ENCODE measurements at places on chromosomes 1 and 21. TPM values are rescaled to one million over a fixed set of nuclear protein-coding genes. Genes with fewer than 3 reads are reported as not detected.
A peak's percentile ranks its signal among the peaks of the same experiment; 100 is the strongest.

- no peaks in the 10 kb centered on the region for H3K27me3 ChIP-seq
- H3K36me3 ChIP-seq: no peaks in the 10 kb centered on the region
- peaks cover 10% of the 10 kb centered on the region for H3K4me1 ChIP-seq
Measured at GRCh38 chr1:85182700-85183099, 18.1 kb downstream of the SYDE2 start.

- no peaks in the 10 kb centered on the region for H3K27me3 ChIP-seq
- peak; percentile 87 for DNase-seq
- peak overlapping the region; percentile 95 for H3K27ac ChIP-seq
- H3K36me3 ChIP-seq: peaks cover 4% of the 10 kb centered on the region
- peaks cover 11% of the 10 kb centered on the region for H3K4me1 ChIP-seq
Measured at GRCh38 chr1:2547210-2548067, 8.7 kb upstream of the TNFRSF14 start.

DNA sequence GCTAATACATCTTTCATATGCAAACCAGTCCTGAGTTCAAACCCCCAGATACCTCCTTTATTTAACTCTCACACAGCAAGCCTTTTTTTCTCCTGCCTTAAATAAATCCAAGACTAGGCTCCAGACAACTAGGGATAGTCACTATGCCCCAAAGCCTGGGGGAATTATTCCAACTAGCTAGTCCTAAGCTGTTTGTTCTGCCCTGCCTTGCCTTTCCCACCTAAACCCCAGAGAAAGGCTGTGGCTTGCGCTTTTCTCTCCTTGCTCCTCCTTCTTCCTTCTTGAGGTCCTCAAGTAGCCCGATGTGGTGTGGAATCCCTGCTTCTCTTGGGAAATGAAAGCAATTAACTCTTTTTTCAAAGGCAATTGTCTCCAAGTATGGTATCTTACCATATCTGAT, 31.8 kb downstream of the C1orf87 start:
- H3K27me3 ChIP-seq: no peaks in the 10 kb centered on the region
- no peaks in the 10 kb centered on the region for H3K4me1 ChIP-seq
- no peaks in the 10 kb centered on the region for H3K36me3 ChIP-seq
- H3K4me3 ChIP-seq: no peak overlapping the region

- H3K27me3 ChIP-seq: peaks cover 23% of the 10 kb centered on the region
- no peak overlapping the region for H3K27ac ChIP-seq
- H3K4me1 ChIP-seq: peaks cover 6% of the 10 kb centered on the region
- DNase-seq: peak; percentile 50
Measured at GRCh38 chr1:220692436-220693228, 2.5 kb downstream of the C1orf115 start.

GRCh38 chr1:175217721-175218531, 25.4 kb upstream of the KIAA0040 start:
- no peak for DNase-seq
- H3K27me3 ChIP-seq: peaks cover 4% of the 10 kb centered on the region
- H3K4me3 ChIP-seq: no peak overlapping the region
- peaks cover 21% of the 10 kb centered on the region for H3K4me1 ChIP-seq
- H3K27ac ChIP-seq: no peak overlapping the region
- H3K36me3 ChIP-seq: no peaks in the 10 kb centered on the region

- peaks cover 5% of the 10 kb centered on the region for H3K4me1 ChIP-seq
- DNase-seq: no peak
- no peaks in the 10 kb centered on the region for H3K27me3 ChIP-seq
- peaks cover under 1% of the 10 kb centered on the region for H3K36me3 ChIP-seq
- no peak overlapping the region for H3K27ac ChIP-seq
Measured at GRCh38 chr1:27588256-27589232, 15.4 kb downstream of the AHDC1 start.

DNA sequence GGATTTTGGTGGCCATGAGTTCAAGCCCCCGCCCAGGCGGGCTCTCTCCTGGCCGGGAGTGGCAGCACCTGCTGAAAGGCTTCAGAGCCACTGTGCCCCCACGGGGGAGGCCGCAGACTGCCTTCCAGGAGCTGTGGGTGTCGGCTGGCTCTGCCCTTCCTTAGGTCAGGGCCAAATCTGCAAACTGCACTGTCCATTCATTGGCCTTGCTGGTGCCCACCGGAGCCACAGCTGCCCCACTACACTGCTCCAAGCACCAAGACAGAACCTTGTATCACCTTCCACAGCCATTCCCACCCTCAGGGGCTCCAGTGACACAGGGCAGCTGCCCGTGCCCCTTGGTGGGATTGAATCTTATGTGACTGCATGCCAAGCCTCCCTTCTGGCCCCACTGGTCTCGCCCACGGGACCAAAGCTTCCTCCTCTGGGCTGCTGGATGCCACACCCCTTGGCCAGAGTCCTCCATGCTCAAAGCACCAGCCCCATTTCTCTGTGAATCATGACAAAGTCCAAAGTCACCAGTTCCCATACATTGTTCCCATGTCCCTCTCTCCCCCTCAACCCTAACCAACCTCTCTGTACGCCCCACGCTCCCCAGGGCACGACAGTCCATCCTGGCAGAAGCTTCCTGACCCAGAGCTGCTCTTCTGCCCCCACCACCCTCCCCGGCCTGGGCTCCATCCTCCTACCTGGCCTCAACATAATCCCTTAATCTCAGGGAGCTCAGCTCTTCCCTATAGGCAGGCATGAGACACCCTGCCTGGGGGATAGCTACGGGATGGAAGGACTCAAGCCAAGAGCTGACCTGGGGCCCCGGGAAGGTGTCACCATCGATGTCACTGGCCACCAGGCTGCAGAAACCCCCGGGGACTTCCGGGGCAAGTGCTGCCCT, 20.9 kb upstream of the GPR153 start:
- no peak overlapping the region for H3K4me3 ChIP-seq
- no peaks in the 10 kb centered on the region for H3K4me1 ChIP-seq
- DNase-seq: no peak
- no peaks in the 10 kb centered on the region for H3K27me3 ChIP-seq
- H3K27ac ChIP-seq: no peak overlapping the region
- no peaks in the 10 kb centered on the region for H3K36me3 ChIP-seq

DNA sequence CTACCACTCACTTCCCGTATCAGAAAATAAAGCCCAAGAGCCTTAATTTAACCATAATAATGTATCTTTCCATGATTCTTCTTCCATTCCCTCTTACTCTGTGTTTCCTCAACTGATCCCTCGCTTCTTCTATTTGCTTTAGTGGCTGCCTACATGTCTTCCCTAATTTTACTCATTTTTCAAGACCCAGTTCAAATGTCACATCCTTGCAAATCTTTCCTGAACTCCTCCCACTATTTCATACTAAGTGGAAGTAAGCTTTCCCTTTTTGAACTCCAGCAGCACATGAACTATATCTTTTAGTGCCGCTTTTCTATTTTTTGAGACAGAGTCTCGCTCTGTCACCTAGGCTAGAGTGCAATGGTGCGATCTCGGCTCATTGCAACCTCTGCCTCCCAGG, 3.8 kb upstream of the NFYC start:
- DNase-seq: no peak
- H3K4me3 ChIP-seq: no peak overlapping the region
- no peak overlapping the region for H3K27ac ChIP-seq
- peaks cover 20% of the 10 kb centered on the region for H3K4me1 ChIP-seq
- H3K36me3 ChIP-seq: peaks cover 33% of the 10 kb centered on the region

DNA sequence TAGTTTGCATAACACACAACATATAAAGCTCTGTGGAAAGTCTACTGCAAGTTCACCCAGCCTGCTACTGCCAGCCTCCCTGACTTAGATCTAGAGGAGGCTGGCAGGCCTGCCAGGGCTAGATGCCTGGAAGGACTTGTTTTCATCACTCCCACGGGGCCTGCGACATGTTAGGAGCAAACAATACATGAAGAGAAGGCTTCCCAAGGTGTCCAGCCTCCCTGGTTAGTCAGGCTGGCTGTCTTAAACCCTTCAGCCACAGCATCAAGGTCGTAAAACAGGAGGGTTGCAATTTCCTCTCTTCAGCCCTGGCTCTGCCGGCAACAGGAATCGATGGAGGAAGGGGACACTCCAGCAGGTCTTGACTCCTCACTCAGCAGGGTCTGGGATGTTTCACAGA, 104.5 kb downstream of the NGF start:
- H3K4me3 ChIP-seq: no peak overlapping the region
- H3K27ac ChIP-seq: no peak overlapping the region
- H3K27me3 ChIP-seq: no peaks in the 10 kb centered on the region
- no peak for DNase-seq
- H3K4me1 ChIP-seq: no peaks in the 10 kb centered on the region

DNA sequence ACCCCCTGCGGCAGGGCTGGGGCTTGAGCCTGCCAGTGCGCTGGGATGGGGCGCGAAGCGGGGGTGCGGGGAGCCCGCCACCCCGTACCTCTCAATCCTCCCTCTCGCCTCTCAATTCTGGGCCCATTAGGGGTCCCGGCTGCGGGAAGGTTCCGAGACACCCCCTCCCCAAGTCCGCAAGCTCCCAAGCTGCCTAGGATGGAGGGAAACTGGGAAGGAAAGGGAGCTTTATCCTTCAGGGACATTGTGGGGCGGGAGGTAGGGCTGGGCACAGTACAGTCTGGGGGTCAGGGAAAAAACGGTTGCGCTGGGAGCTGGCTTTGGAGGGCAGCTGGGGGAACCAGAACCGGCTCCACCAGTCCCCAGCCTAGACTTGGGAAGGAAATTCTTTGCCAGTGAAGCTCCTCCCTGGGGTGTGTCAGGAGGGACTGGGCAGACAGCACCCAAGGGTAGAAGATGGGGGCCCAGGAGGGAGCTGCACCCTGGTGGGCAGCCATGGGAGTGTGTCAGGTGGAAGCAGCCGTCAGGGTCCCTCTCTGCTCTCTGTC, 904 bp downstream of the GJB3 start:
- DNase-seq: no peak
- no peak overlapping the region for H3K27ac ChIP-seq
- H3K4me3 ChIP-seq: no peak overlapping the region

DNA sequence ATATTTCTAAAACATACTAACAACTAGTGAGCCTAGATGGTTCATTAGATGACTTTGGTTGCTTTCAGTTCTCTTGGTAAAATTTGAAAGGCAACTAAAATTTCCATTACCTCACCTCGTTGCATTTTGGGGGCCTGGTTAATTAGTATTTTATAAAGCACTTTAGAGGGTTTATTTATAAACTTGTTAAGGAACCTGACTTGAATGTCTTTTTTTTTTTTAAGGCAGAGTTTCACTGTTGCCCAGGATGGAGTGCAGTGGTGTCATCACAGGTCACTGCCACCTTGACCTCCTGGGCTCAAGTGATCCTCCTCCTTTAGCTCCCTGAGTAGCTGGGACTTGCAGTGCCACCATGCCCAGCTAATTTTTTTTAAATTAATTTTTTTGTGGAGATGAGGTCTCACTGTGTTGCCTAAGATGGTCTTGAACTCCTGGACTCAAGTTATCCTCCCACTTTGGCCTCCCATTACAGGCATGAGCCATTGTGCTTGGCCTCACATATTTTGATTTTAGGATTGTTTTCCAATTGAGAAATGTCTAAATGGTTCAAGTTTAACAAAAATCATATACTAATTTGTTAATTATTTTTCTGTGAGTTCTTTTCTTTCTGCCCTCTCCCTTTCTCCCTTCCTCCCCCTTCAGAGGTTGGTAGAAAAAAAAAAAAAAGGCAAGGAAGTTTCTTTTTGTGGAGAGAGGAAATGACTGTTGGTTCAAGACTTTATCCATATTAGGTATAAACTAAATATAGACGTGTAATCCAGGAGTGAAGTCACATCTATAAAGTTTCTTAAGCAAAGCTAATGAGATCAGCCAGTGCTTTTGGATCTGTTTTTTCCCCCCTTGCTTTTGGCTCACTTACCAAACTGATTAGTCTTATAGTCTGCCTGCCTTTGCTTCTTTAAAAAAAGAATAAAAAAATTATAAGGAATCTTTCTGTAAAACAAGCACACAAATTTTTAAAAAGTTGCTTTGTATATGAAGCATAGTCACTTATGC, 24.7 kb downstream of the CLIC4 start:
- no peaks in the 10 kb centered on the region for H3K36me3 ChIP-seq
- H3K27ac ChIP-seq: no peak overlapping the region
- no peak for DNase-seq

DNA sequence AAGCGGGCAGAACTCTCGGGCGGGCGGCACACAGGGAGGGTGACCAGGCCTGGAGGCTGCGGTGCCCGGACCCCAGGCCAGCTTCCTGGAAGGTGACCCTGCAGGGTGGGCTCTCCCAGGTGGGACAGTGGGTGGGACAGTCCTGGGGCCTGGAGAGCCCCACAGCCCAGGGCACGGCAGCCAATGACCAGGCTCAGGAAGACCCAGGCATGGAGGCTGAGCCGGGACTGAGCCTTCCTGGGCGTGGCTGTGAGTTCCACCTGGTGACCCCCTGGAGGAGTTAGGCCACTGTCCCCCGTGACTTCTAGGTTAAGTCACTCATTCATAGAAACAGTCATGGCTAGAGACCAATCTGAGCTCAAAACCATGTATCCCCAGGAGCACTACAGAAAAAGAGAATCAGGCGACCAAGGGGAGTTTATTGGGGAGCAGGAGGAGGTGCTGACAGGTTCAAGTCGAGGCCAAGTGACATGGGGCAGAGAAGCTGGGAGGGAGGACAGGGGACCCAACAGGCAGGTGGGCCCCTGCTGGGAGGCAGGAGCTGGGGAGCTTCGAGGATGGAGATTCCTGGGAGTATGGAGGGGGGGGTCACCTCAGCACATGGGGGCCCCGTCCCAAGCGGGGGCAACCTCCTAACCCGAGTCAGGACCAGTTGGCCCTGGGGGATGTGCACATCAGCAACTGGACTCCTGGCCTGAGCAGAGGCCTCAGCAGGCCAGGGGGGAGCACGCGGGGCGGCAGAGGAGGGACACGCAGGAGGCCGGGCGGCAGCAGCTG, 1.2 kb downstream of the KRTAP10-5 start:
- no peak overlapping the region for H3K27ac ChIP-seq
- H3K4me3 ChIP-seq: no peak overlapping the region
- DNase-seq: no peak

GRCh38 chr1:66876664-66877063, 48.0 kb downstream of the DNAI4 start:
- DNase-seq: no peak
- no peaks in the 10 kb centered on the region for H3K36me3 ChIP-seq
- H3K4me1 ChIP-seq: no peaks in the 10 kb centered on the region
- no peak overlapping the region for H3K4me3 ChIP-seq
- H3K27me3 ChIP-seq: peaks cover 9% of the 10 kb centered on the region

- H3K4me1 ChIP-seq: peaks cover 32% of the 10 kb centered on the region
- no peak for DNase-seq
- H3K4me3 ChIP-seq: no peak overlapping the region
- H3K36me3 ChIP-seq: peaks cover 15% of the 10 kb centered on the region
Measured at GRCh38 chr1:25443030-25443699, 12.5 kb downstream of the MACO1 start.

- no peaks in the 10 kb centered on the region for H3K36me3 ChIP-seq
- no peak overlapping the region for H3K4me3 ChIP-seq
- H3K27ac ChIP-seq: no peak overlapping the region
- no peak for DNase-seq
Measured at GRCh38 chr1:78830321-78830720, 176.2 kb downstream of the ADGRL4 start.

GRHL3 gene
- not detected for total RNA-seq

TADA1 gene
- 18.4 TPM for total RNA-seq

ERICH3 gene
- total RNA-seq: not detected

LRRC71 gene
- not detected for total RNA-seq

RPE65 gene
- total RNA-seq: not detected

OR2G6 gene
- not detected for total RNA-seq

INTS3 gene
- total RNA-seq: 63.1 TPM

DNASE2B gene
- not detected for total RNA-seq

Measured in activated CD4-positive, alpha-beta T cell treated with anti-CD3 and anti-CD28 coated beads, Interleukin-2, amount 10 ng/mL, durations not matched to agents 24 days and 14 days (primary cell).